ENCODE measurements at places on chromosomes 5 and 9. TPM values are rescaled to one million over a fixed set of nuclear protein-coding genes. Genes with fewer than 3 reads are reported as not detected.

STK32A gene
- 3.0 TPM for total RNA-seq

LCN9 gene
- total RNA-seq: not detected

TAF1L gene
- not detected for total RNA-seq

PCDHGA8 gene
- total RNA-seq: 2.8 TPM

MAPK9 gene
- 38.6 TPM for total RNA-seq

PDE6A gene
- not detected for total RNA-seq
